ENCODE measurements at places on chromosomes 7 and 10.

- no peak for DNase-seq
Measured at GRCh38 chr10:115056186-115056585, 37.0 kb upstream of the ATRNL1 start.

GRCh38 chr10:100286051-100287033 lies at the start of gene BLOC1S2:
BLOC1S2 (minus strand) TSS chr10:100286680; CDS start chr10:100286659, 21 bp downstream.
- peak; percentile 92 for DNase-seq

GRCh38 chr10:66799474-66799873 lies 126.4 kb upstream of the LRRTM3 start:
- no peak for DNase-seq

- no peak for DNase-seq
Measured at GRCh38 chr10:132627666-132628531, 90.3 kb downstream of the INPP5A start.

GRCh38 chr10:63758080-63758479 lies 236.9 kb downstream of the REEP3 start:
- DNase-seq, result no peak

- DNase-seq, result no peak
Measured at GRCh38 chr10:48254750-48255512, 19.6 kb downstream of the FRMPD2 start.

DNA sequence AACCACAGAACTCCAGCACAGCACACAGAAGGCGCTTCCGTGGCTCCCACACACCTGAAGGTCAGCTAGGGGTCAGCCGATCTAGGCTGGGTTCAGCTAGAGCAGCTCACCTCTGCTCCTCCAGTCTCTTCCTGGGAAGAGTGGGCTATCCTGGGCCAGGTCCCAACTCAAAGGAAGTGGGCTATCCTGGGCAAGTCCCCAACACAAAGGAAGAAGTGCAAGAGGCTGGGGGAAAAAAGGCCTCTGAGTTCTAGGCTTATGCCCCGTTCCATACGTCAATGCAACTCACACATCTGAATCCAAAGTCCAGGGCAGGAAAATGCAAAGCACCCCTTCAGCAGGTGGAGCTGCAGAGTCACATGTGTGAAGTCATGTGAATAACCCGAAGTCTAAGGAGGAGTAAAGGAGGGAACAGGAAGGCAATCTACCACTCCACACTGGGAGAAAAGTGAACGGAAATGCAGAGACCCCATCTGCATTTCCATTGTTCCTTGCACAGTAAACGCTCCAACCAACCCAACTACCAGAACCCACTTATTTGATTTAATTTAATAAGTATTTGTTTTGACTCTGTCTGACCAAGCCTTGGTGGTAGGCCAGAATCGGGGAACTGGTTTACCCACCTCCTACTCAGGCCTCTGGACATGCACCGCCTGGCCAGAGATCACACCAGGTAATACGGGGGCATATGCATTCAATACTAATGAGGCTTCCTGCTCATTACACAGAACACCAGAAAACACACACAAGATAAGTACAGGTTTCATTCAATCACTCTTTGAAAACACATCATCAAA lies 95.5 kb upstream of the RNF32 start:
- no peak for DNase-seq

- DNase-seq, result no peak
Measured at GRCh38 chr7:51356849-51357516, 40.4 kb upstream of the COBL start.

DNA sequence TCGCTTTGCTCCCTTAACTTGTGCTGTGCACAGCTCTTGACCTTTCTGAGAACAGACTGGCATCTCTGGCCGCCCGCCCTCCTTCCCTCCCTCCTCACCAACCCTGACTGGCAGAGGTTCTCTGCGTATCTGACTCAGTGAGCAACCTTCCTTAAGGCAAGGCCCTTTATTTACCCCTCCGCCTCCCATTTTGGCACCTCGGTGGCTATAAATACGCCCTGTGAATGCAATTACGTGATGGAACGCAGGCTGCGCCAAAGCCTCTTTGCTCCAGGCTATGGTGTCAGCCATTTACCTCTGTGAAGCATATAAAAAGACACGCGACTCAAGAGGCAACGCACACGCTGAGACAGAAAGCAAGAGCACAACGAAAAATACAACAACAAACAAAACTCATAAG lies 764.3 kb downstream of the SUGCT start:
- no peak for DNase-seq

- DNase-seq, result no peak
Measured at GRCh38 chr10:126315494-126316177, 72.6 kb downstream of the ADAM12 start.

GRCh38 chr10:24333736-24334135 lies 124.8 kb downstream of the KIAA1217 start:
- no peak for DNase-seq

DNA sequence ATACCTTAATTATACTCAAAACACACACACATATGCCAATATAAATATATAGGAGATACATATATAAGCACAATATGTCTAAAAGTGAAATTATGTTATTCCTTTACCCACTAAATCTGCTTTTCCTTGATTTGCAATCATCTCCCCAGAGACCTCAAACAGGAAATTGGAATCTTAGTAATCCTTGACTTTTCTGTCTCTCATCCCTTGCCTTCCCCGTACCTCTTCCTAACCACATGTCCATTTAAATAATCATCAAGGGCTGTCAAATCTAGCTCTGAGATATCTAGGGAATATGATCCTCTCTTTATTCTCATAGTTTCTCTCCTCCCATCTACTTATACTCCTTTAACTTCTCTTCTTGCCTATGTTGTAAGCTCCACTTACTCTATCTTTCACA lies 336.6 kb downstream of the HGF start:
- DNase-seq, result no peak

DNA sequence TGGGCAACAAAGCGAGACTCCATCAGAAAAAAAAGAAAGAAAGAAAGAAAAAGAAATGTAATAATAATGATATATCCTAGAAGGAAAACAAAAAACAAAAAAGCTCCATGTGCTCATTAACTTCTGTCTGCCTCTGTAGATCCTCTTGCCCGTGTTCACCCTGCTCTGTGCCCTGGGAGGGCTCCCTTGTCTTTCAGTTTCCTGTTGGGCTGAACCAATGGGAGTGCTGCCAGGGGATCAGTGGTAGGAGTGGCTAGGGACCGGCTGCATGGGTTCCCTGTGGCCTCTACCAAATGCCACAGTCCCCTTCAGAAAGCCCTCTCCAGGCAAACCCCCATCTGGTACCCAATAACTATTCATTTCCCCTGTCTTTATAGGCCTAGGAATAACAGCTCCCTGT lies 51.8 kb upstream of the PARD3 start:
- no peak for DNase-seq

DNA sequence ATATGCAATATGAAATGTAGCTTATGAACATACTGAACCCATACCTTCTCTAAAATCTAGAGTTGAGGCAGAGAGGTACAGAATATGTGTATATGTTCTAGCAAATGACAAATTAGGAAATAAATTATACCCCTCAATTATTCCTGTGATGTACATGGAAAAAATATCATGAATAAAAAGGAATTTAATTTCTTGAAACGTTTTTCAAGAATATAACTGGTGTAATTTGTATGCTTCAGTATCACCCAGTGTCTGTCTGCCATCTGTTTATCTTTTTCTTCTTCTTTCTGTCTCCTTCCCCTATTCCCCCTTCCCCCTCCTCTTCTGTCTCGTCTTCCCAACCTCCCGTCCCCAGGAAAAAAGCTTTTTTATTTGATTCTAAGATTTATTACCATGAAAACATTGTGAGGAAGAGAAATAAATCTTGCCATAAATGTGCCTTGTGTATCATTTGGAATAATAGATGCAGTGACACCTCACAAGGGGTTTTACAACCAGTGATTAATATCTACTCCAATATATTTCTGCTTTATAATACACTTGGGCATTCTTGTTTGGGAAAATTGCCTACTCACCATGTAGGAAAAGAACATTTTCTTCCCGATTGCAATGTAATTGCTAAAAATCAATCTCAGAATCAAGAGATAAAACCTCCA lies 12.2 kb downstream of the LANCL2 start:
- DNase-seq, result no peak

DNA sequence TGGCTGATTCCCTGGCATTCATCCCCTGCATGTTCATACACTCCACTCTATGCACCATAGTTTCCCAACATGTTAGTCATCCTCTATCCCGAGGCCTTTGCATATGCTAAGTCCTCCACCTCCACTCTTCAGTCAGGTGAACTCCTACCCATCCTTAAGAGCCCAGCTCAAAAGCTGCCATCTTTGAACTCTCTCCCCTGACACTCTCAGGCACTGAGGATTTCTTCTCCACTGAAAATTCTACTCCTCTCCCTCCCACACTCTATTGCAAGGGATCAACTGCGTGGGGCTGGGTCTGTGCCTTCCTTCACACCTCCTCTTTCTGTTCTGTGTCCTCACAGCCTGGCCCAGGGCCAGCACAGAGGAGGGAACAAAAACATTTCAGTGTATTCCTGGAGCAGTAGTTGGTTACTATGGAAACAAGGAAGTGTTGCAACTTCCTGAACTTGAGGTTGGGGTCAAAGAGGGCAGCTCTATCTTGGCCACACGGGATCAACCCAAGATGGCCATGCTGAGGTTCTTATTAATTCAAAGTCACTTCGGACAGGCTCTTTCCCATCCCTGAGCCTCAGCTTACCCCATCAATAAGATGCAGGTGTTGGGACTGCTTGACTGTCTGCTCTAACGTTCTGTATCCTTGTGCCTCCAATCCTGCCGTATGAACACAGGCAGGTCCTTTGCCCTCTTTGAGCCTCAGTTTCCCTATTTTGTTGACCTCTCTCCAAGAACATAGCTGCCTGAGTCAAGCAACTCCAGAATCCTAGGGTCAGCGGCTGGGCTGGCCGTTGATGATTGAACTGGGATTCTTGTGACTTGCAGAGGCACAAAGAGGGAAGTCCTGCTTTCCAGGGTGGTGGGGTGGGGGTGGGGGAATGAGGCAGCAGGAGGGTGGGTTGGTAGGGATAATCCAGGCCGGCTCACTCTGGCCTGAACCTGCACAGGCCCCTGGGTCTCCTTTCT lies 15.5 kb downstream of the ZMIZ1 start:
- no peak for DNase-seq

GRCh38 chr7:127619681-127620405 lies 1.9 kb upstream of the PAX4 start:
- DNase-seq, result peak; percentile 4
